ENCODE measurements at places on chromosomes 7 and 10. TPM values are rescaled to one million over a fixed set of nuclear protein-coding genes. Genes with fewer than 3 reads are reported as not detected.

The TAS2R5 gene
- 0.51 TPM for total RNA-seq

The DKK1 gene
- 445 TPM for total RNA-seq

The SPDYE9 gene
- not detected for total RNA-seq

The RTKN2 gene
- 0.91 TPM for total RNA-seq

The CCDC172 gene
- total RNA-seq = not detected

The LRIT1 gene
- not detected for total RNA-seq

The VSTM4 gene
- 0.50 TPM for total RNA-seq

The CCL24 gene
- total RNA-seq = not detected

The SHTN1 gene
- total RNA-seq = 26.1 TPM

The ACTL6B gene
- not detected for total RNA-seq

The GALNT17 gene
- not detected for total RNA-seq

The SPDYE2 gene
- total RNA-seq = not detected

The MBLAC1 gene
- total RNA-seq = 3.1 TPM

The IL15RA gene
- total RNA-seq = 3.0 TPM

The PALD1 gene
- total RNA-seq = 6.8 TPM

The CRTAC1 gene
- 2.0 TPM for total RNA-seq

The DIP2C gene
- total RNA-seq = 11.1 TPM

The JAKMIP3 gene
- total RNA-seq = 1.1 TPM

The HTR5A gene
- total RNA-seq = not detected

The HOGA1 gene
- 1.7 TPM for total RNA-seq

The GSAP gene
- 2.9 TPM for total RNA-seq

The KAZALD1 gene
- 3.0 TPM for total RNA-seq

The TYW1B gene
- total RNA-seq = 2.2 TPM

The FRAT2 gene
- 7.7 TPM for total RNA-seq

The TUBAL3 gene
- total RNA-seq = 0.19 TPM

The OR6B1 gene
- total RNA-seq = not detected

The EIF5AL1 gene
- total RNA-seq = 2.0 TPM

The ANKRD30A gene
- total RNA-seq = 0.31 TPM

The CALML3 gene
- not detected for total RNA-seq

The TSPAN15 gene
- total RNA-seq = 125 TPM

The RARRES2 gene
- not detected for total RNA-seq

The OPN4 gene
- not detected for total RNA-seq

The CCDC3 gene
- 1.3 TPM for total RNA-seq

The KLLN gene
- 0.63 TPM for total RNA-seq

The PTF1A gene
- total RNA-seq = not detected

The FOXP2 gene
- not detected for total RNA-seq

The ANKRD1 gene
- 14.1 TPM for total RNA-seq

The PPP1R3A gene
- total RNA-seq = not detected

The HIP1 gene
- total RNA-seq = 22.2 TPM

The TIMM23B gene
- 14.8 TPM for total RNA-seq

The DRGX gene
- total RNA-seq = not detected

The GPR15LG gene
- total RNA-seq = not detected

The RBM33 gene
- 27.8 TPM for total RNA-seq

The MYOZ1 gene
- not detected for total RNA-seq
